ENCODE measurements at places on chromosomes 13 and 19. TPM values are rescaled to one million over a fixed set of nuclear protein-coding genes. Genes with fewer than 3 reads are reported as not detected.

The SHISA2 gene
- total RNA-seq = 0.45 TPM

The PGLYRP1 gene
- total RNA-seq = not detected

The RASGRP4 gene
- total RNA-seq = 0.50 TPM

The SBSN gene
- not detected for total RNA-seq

The STX10 gene
- 68.4 TPM for total RNA-seq

The SYT5 gene
- 1.3 TPM for total RNA-seq

The ACP7 gene
- total RNA-seq = not detected

The SPRED3 gene
- total RNA-seq = 0.90 TPM

DNA sequence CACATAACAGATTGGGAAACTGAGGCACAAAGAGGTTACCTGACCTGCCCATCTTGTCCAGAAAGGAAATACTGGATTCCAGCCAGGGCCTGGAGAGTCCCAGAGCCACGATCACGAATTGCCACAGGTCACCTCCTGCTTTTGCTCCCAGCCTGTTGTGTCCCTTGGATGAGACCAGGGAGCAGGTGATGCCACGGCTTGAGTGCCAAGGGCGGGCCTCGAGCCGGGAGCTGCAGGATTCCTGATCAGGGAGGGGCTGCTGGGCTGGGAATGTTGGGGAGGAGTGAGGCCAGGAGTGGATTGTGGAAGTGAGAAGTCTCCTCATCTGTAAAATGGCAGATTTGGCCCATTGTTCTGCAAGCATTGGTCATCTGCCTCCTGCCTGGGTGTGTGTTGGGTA is 29.4 kb downstream of the DNM2 start:
- DNase-seq = no peak

DNA sequence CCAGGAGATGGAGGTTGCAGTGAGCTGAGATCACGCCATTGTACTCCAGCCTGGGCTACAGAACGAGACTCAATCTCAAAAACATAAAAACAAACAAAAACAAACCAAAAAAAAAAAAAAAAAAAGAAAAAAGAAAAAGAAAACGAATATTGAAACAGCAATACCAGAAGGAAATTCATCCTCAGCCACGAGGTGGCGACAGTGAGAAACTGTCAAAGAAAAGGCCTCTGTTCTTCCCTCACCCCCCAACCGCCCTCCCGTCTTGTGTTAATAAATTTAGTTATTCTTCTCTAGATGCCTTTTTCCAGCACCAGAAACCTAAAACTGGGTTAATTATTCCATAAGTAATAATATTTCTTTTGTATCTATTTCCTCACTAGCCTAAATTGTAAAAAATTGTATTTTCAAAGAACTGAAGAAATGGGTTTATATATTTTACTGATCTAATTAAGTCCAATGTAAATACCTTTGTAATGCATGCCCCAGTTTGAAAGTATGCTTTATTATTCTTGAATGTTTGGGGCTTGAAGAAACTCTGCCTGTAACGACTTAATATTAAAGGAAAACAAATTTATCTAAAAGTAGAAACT is 38.6 kb downstream of the LIG4 start:
- peak; percentile 54 for DNase-seq

- DNase-seq = no peak
Observed at GRCh38 chr13:106107061-106107460, 428.4 kb downstream of the EFNB2 start.

- DNase-seq = no peak
Observed at GRCh38 chr19:17341386-17341785, 4.0 kb downstream of the GTPBP3 start.

- DNase-seq = no peak
Observed at GRCh38 chr13:46536341-46536740, 16.6 kb upstream of the LRCH1 start.

DNA sequence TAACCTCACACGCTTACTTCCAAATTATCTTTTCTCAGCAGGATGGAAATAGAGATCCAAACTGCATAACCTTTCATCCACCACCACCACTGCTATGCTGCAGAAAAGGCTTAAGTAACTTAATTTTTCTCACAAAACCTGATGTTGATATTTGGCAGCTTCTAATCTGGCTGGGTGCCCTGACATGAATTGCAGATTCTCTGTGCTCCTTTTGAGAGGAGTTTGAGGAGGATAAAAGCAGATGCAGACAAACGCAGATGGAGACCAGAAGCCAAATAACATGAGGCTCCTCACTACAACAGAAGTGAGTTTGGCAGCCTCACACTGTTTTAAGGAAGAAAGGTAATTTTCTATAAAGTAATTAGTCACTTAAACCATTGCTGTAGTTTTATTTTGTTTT is 646.2 kb upstream of the ATXN8OS start:
- DNase-seq = no peak

DNA sequence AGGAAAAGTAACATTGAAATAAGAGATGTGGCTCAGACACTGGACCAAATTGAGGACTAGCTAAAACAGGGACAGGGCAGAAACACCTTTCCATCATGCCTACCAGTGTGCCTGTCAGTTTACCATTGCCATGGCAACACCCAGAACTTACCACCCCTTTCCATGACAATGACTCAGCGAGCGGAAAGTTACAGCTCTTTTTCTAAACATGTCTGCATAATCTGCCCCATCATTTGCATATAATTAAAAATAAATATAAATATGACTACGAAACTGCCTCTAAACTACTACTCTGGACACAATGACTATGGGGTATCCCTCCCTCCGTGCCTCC is 96.0 kb downstream of the UBL3 start:
- DNase-seq = no peak

DNA sequence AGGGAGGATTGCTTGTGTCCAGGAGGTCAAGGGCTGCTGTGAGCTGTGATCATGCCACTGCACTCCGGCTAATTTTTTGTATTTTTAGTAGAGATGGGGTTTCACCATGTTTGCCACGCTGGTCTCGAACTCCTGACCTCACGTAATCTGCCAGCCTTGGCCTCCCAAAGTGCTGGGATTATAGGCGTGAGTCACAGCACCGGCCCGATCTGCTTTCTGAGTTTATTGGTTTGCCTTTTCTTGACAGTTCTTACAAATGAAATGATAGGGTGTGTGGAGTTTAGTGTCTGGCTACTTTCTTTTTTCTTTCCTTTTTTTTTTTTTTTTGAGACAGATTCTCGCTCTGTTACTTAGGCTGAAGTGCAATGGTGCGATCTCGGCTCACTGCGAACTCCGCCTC is 848 bp downstream of the C19orf44 start:
- no peak for DNase-seq

DNA sequence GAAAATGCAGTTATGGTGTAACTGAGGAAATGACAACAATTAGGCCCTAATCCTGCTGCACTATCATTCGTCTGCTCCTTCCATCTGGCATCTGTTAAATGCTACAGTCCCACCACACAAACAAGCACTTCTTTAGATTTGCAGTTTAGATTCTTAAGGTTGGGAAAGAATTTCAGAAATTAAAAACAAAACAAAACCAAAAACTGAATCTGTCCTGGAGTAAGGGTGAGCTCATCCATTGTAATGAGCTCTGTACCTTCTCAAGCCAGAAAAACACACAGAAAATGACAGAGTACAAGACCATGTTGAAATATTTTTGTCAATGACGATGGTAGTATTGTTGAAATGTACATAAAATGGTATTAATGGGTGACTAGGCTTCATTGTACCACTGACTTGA is 28.3 kb downstream of the SMAD9 start:
- DNase-seq = no peak

DNA sequence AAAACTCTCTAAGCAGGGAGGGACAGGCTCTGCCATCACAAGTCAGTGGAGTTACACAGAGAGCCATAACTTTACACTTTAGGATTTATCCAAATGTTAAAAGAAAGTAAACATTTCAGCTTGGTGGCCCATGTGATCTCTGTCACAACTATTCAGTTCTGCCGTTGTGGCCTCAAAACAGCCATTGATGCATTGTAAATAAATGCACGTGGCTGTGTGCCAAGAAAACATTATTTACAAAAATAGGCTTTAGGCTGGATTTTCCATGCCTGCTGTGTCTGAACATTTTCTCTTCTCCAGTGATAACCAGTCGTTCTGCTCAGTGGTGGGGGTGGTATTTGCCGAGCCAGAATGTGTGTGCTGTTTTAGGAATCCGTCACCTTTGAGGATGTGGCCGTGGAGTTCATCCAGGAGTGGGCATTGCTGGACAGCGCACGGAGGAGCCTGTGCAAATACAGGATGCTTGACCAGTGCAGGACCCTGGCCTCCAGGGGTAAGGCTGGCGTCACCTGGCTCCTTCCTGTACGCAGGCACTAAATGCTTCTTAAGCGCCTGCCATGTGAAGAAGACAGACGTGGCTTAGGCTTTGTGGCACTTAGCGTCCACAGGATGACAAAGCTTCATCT is 4.9 kb downstream of the ZNF333 start:
- DNase-seq = no peak

DNA sequence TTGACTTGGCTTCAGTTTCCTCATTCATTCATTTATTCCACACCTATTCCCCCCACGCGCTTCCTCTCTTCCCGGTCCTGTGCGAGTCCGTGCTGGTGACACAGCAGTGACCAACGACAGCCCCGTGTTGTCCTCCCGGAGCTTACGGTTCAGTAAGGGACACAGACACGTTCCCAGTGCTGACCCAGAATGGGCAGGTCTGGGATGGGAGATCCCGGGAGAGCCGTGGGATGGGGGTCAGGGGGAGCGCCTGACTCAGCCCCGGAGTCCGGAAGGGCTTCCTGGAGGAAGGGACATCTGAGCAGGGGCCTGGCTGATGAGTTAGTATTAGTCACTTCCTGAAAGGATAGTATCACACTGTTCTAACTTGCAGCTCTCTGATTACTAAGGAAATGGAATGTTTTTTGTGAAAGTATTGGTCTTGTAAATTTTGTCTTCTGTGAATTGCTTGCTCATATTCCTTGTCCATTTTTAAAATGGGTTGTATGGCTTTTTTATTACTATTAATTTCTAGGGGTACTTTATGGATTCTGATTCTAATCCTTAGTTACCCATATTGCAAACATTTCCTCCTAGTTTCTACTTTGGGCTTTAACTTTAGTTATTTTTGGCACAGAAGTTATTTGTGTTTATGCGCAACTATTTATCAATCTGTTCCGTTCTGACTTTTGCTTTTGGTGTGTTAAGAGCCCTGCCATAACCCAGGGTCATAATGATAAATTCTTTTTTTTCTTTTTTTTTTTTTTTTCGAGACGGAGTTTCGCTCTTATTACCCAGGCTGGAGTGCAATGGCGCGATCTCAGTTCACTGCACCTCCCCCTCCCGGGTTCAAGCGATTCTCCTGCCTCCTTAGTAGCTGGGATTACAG is 708 bp upstream of the ERCC1 start:
- peak; percentile 56 for DNase-seq

- peak; percentile 78 for DNase-seq
Observed at GRCh38 chr13:99380921-99381645, 73.9 kb upstream of the GPR183 start.

DNA sequence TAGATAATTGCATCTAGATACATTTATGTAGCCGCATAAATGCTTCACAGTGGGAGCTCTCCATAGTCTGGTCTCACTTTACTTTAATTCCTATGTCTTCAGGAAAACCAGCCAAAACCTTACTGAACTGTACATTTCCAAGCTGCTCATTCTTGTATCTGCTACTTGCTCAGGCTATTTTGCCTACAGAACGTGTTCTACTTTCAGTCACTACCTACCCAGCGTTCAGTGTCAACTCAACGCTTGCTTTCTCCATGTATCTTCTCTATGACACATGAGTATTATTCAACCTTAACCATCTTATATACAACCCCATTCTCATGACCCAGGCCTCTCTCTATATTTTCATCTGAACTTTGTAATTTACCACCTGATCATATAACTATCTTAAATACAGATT is 101.9 kb downstream of the KLF12 start:
- DNase-seq = no peak

- DNase-seq = no peak
Observed at GRCh38 chr19:18780631-18781030, 10.5 kb downstream of the COMP start.

DNA sequence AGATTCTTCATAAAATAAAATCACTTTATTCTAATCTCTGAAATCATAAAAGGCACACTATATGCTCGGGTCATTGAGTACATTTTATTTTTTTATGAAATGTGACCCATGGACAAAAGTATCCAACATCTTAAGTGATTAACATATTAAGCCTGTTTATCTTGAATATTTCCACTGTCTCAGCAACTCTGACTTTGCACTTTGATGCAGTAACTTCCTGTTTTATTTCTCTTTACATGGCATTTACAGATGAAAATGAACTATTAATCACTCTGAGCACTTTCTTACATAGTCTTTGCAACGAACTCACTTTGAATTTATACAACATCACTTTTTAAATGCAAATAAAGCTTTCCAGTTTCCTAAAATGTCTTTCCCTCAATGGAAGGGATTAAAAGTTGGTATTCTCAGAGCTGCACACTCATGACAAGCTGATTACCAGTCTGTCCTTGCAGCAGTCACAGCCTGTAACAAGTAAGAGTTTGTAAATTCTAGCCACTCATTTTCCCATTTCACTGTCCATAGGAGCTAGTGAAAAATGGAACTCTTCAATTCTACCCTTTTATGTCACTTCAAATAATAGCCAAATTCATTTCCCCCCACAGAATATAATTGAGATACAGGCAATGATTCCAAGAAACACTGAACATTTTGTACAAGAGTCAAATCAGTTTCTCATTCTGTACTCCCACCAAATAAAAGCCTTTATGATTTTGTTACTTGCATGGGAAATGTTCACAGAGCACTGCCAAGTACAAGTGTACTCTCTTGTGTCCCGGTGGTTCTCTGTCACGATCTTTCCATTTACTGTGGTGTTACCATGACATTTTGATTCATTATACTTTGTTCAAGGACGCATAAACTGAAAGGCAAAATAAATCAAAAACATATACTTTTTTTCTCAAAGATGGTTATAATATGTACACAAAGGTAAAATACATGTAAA is 1968.9 kb downstream of the PCDH9 start:
- DNase-seq = no peak

GRCh38 chr13:99265821-99266426 is 7.7 kb upstream of the GPR18 start:
- DNase-seq = no peak

DNA sequence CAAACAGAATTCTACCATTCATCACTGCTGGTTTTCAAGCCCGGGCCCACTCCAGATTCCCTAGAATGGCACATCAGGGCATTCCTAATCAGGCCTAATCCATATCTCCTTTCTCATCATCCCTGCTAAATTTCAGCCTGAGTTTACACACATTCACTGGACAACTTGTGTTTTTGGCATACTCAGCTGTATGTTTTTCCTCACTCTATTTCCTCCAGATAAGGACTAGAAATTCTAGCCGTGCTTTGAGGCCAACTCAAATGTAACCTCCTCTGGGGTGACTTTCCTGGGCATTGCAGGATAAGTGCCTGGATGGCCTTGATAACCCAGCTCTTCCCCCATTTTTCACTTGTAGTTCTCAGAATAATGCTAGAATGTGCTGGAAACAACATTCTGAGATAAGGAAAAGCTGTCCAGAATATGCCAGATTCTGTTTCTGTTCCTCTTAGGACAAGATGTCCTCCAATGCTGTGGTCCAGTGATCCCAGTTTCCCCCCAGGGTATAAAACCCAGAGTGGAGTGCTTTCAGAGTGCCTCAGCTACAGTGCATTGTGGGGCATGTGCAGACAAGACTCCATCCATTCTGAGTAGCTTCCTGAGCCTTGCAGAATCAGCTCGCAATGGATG is 66.9 kb upstream of the CLDN10 start:
- no peak for DNase-seq

- no peak for DNase-seq
Observed at GRCh38 chr13:101248739-101249514, 167.4 kb downstream of the NALCN start.

Measured in activated CD8-positive, alpha-beta T cell treated with anti-CD3 and anti-CD28 coated beads, Interleukin-2, amount 10 ng/mL, durations not matched to agents 7 days and 5 days (primary cell).